ENCODE measurements at places on chromosomes 16 and 17.
A peak's percentile ranks its signal among the peaks of the same experiment; 100 is the strongest.

- DNase-seq: no peak
These were observed 918.1 kb upstream of the CDH8 start for GRCh38 chr16:62954144-62955032.

GRCh38 chr17:81890447-81891302 is 711 bp downstream of the ALYREF start:
- peak; percentile 26 for DNase-seq

DNA sequence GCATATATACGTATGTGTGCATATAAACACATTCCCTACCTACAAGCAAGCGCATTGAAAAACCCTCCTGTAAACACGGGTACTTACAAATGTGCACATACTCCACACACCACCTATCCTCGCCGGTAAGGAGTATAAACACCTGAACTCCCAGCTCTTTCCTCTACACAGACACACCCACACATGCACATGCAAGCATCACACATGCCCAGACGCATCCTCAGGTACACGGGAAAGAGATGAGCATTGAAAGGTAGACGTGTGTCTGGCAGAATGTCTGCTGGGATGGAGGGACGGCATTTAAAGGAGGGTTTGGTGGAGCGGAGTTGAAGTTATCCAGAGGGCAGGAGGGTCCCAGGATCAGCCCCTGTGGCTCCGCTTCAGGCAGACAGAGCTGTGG is 4.7 kb upstream of the SMTNL2 start:
- no peak for DNase-seq

DNA sequence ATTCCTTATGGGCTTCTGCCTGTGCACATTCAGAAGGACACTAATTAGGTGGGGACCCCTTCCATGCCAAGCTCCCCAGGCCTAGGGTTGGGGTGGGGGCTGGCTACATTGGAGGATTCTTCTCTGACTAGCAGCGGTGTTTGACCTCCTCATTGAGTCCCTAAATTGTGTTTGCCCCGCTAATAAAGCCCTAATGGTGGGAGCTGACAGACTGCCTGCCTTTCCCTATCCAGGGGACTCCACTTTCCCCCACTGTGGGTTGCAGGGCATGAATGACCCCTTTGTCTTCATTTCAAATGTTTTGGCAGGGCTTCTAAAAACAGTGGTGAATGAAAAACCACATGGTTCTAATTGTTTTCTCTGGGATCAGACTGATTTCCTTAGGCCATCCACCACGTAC is 476.8 kb upstream of the CDH11 start:
- DNase-seq: no peak

DNA sequence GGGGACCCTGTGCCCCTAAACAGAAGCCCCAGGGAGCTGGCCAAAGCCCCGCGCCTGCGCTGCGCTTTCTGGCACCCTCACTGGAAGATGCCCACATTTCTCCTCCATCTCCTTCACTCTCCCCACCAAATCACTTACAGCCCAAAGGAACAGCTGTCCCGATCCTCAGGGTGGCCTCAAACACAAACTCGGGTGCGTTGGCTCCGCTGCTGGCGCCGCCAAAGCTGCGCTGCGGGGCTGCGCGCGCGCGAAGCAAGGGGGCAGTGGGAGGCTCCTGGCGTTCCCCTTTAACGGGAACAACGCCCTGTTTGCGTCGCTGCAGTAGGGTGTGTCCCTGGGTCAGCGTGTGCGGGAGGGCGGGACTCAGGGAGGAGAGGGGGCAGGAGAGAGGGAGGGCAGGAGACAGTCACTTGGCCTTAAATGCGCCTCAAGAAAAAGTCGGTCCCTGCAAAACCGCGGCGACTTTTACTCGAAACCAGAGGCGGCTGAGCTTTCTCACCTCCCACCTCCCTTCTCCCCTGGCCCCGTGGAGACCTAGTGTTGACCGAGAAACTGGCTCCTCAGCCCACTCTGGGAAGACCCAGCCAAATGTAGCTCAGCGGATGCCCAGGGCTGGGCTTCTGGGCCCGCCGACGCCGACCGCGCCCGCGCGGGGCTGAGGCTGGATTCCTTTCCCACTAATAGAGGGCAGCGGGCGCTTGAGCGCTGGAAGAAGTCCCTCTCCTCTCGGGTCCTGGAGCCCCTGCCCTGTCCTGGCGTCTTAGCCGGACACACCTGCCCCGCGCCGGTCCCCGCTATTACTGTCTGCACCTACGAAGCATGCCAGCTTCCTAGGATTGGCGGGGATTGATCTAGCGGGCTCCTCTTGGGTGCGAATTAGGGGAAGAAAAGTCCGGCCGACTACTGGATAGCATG is 2.6 kb downstream of the PMP22 start:
- no peak for DNase-seq

DNA sequence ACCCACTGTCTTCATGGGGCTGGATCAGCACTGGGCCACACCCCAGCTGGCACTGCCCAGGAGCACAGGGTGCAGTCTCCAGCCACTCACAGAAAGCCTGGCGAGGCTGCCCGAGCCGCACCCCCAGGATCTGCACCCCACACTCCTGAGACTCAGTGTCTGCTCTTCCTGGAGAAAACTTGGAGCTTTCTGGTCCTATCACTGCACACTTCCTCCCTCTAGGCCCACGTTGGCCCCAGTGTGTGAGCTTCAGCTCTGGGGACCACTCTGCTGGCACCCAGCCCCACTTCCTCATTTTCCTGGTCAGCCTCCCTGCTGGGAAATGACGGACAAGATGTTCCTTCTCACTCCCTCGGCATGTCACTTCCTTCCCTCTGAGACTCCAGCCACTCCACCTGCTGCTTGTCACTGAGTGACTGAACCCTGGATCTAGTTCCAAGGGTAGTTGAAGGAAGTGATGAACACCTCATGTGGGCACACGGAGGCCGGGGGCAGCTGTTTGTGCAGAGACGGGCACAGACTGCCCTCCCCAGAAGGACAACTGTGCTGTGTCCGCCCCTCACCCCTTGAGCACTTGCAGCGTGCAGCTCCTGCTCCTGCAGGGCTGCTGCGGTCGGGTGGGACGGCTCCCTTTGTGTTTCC is 29.0 kb downstream of the ZC3H18 start:
- no peak for DNase-seq

DNA sequence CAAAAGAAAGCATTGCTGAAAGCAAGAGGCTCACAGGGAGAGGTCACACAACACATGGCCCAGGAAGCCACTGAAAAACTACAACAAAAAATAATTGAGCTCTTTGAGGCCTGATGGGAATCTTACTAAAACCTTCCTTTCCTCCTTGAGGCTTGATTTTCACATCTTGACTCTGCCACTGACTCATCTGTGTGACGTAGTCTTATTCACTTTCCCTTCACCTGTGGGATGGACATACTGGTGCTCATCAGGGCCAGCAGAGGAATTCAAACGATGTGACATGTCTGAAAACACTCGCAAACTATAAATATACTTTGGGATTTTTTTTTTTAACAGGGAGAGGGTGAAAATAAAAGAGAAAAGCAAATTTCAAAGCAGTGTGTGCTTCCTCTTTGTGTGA is 78.3 kb upstream of the ASIC2 start:
- no peak for DNase-seq

DNA sequence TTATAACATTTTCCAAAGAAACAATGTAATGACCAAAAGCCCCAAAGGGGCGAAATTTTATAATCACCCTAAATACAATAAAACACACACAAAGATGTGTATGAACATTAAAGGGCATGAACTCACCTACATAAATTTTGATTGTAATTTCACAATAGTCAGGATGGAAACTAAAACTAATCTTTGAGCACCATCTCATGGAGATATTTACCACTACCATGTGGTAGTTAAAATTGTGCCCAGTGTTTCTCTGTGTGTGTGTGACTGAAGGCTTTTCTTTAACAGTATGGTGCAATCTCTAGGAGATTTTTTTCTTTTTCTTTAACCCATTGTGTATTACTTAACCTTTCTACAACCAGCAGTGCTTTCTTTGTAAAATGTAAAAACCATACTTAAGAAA is 19.7 kb upstream of the MEIOC start:
- DNase-seq: no peak

DNA sequence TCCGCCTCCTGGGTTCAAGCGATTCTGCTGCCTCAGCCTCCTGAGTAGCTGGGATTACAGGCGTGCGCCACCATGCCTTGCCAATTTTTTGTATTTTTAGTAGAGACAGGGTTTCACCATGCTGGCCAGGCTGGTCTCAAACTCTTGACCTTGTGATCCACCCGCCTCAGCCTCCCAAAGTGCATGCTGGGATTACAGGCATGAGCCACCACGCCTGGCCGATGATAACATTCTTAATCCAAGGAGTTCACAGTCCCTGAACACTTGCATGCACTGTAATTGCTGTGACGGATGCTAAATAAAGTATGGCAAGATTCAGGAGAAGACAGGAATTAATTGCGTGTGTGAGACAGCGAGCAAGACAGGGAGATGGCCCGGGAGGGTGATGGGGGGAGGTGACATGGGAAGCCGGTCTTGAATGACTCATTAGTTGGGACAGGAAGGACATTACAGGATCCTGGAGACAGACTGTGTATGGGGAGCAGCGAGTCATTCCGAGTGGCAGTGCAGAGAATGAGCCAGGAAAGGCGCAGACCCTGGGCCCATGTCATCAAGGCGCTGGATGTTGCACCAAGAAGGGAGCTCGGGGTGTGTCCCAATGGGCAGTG is 6.7 kb downstream of the ABCA3 start:
- DNase-seq: no peak

DNA sequence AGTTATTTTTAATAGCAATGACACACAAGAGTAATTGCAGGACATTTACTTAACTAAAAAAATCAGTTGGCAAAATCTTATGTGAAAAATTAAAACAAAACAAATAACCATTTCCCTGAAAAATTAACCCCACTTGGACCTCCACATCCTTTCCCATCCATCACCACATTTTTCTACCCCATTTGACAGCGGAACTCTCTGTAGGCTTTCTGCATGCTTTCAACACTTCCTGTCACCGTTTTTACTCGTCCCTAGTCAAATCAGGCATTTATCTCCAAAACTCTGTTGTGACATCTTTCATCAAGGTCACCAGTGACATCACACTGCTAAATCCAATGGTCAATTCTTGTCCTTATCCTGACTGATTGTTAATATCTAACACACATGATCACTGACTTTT is 27.5 kb downstream of the KCNJ16 start:
- no peak for DNase-seq

GRCh38 chr17:75704963-75705875 is 16.0 kb upstream of the ITGB4 start:
- no peak for DNase-seq

- no peak for DNase-seq
These were observed 21.9 kb downstream of the ST3GAL2 start for GRCh38 chr16:70416748-70417616.

DNA sequence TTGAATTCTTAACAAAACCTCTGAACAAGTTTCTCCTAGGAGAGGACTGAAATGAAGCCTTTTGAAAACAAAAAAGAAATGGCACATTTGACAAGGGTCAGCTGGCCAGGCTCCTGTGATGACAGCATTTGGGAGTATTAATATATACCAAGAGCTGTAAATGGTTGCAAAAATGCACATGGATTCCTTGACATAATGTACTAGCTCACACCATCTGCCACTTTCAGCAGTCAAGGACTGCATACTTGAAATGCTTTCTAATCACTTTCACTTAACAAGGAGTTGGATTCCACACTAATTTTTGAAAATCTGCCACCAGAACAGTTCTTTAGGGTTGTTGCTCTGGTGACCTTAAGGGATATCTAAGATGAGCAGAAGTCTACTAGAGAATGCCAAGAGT is 236.7 kb upstream of the TOX3 start:
- no peak for DNase-seq

GRCh38 chr17:7025245-7025644 is 2.4 kb downstream of the BCL6B start:
- DNase-seq: no peak

GRCh38 chr17:2794111-2794803 is 2.0 kb upstream of the RAP1GAP2 start:
- DNase-seq: no peak

DNA sequence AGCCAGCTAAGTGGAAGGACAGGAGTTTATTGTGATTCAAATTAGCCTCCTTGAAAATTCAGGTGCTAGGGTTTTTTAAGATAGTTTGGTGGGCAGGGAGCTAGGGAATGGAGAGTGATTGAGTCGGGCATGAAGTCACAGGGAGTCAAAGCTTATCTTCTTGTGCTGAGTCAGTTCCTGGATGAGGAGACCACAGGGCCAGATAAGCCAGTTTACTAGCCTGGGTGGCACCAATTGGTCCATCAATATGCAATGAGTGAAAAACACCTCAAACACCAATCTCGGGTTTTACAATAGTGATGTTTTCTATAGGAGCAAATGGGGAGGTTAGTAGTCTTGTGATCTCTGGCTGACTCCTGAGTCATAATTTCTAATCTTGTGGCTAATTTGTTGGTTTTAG is 165.1 kb downstream of the ABCC12 start:
- no peak for DNase-seq

GRCh38 chr17:78429618-78429995 is 51.2 kb downstream of the PGS1 start:
- no peak for DNase-seq

DNA sequence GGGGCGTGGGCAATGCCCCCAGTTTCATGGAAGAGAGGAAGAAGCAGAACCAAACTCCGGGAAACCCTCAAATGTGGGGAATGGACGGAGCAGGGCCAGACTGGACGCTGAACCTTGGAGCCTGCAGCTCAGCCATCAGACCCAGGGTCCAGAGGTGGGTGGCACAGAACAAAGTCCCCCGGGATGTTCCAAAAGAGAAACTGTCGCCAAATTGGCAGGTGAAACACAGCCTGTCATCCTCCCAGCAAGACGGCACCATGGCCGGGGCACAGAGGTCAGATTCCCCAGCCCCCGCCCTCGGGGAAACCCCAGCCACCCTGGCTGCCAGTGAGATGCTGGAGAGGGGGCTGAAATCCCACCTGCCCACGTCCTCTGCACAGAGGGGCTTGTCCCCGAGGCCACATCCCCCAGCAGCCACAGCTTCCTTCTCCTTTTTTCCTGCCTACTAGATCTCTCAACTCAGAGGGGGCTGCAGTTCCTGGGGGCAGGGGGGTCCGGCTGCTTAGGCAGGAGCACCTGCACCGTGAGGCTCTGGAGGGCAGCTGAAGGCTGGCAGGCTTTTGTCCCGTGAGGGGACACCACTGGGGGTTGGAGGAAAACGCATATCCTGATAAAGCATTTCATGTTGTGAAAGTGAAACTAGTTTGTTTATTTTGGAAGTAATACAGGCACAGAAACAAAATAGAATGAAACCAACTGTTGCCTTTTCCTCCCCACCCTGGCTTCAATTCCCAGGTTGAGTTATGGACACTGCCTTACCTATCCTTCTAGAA is 1.2 kb upstream of the SECTM1 start:
- DNase-seq: no peak

GRCh38 chr16:85527767-85528297 is 85.3 kb upstream of the GSE1 start:
- DNase-seq: no peak

DNA sequence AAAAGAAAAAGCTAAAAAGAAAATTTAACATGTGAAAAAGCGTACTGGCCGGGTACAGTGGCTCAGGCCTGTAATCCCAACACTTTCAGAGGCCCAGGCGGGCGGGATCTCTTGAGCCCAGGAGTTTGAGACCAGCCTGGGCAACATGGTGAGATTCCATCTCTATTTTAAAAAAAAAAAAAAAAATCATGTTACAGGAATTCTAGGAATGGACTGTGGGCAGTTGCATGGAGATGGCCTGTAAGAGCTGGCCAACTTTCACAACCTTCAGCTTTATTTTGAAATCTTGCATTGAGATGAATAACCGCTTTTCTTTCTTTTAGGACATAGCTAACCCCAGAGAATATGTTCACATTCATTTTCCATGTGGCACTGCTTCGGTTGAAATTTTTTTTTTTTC is 8.2 kb upstream of the CIAO3 start:
- no peak for DNase-seq

- no peak for DNase-seq
These were observed 21.5 kb downstream of the COPZ2 start for GRCh38 chr17:48016112-48016511.
